ENCODE measurements at places on chromosomes 11 and 22. TPM values are rescaled to one million over a fixed set of nuclear protein-coding genes. Genes with fewer than 3 reads are reported as not detected.

The SPINDOC gene
- 29.3 TPM for total RNA-seq

The TBX1 gene
- not detected for total RNA-seq

DNA sequence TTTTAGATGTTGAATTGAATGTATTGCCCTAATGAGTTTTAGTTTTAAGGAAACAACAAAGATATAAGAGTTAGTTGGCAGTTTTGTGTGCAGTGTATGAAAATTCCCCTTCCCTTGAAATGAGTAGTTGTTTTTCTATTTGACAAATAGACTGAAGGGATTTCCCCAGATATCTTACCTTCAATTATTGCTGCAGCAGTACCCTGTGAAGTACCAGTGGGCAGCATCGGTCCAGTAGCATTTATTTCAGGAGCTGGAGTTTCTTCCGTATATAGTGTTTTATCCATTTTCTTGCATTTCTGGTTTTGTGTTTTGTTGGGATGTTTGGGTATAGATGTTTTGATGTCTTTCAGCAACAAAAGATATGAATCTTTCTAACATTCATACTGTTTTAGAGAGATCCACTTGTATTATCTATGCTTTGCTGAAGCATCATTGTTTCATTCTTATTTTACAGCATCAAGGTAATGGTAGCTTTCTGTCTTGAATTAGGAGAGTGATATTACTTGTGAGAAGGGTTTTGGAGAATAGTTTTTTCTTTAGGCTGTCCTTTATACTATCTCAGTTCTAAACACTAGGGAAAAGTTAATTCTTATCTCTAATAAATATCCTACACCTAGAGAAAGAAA is 7.4 kb downstream of the KMT2A start:
- peaks cover 96% of the 10 kb centered on the region for H3K4me1 ChIP-seq
- H3K4me3 ChIP-seq, result peak overlapping the region; percentile 53
- no peaks in the 10 kb centered on the region for H3K27me3 ChIP-seq
- peak; percentile 35 for DNase-seq
- H3K27ac ChIP-seq, result peak overlapping the region; percentile 82

- H3K27ac ChIP-seq, result no peak overlapping the region
- DNase-seq, result no peak
- H3K36me3 ChIP-seq, result no peaks in the 10 kb centered on the region
- H3K4me3 ChIP-seq, result no peak overlapping the region
Observed at GRCh38 chr22:43658823-43659222, 153.3 kb downstream of the EFCAB6 start.

The THY1 gene
- total RNA-seq, result 6.9 TPM

- peaks cover 16% of the 10 kb centered on the region for H3K36me3 ChIP-seq
- no peak overlapping the region for H3K4me3 ChIP-seq
- no peak for DNase-seq
- H3K27me3 ChIP-seq, result no peaks in the 10 kb centered on the region
- H3K27ac ChIP-seq, result no peak overlapping the region
Observed at GRCh38 chr11:73413256-73413655, 37.1 kb downstream of the RELT start.

The NRXN2 gene
- 0.41 TPM for total RNA-seq

- H3K27me3 ChIP-seq, result no peaks in the 10 kb centered on the region
- peaks cover 21% of the 10 kb centered on the region for H3K4me1 ChIP-seq
- no peak overlapping the region for H3K4me3 ChIP-seq
Observed at GRCh38 chr22:24290459-24290858, 19.8 kb downstream of the SPECC1L start.

The TMEM121B gene
- total RNA-seq, result 0.10 TPM

GRCh38 chr11:77140231-77140851 is 12.3 kb downstream of the MYO7A start:
- H3K27ac ChIP-seq, result no peak overlapping the region
- no peaks in the 10 kb centered on the region for H3K4me1 ChIP-seq
- H3K27me3 ChIP-seq, result peaks cover 14% of the 10 kb centered on the region
- DNase-seq, result no peak
- H3K36me3 ChIP-seq, result no peaks in the 10 kb centered on the region

GRCh38 chr11:69375316-69376154 is 81.6 kb downstream of the MYEOV start:
- no peak overlapping the region for H3K4me3 ChIP-seq
- DNase-seq, result no peak
- H3K27me3 ChIP-seq, result no peaks in the 10 kb centered on the region
- H3K27ac ChIP-seq, result no peak overlapping the region
- no peaks in the 10 kb centered on the region for H3K36me3 ChIP-seq

DNA sequence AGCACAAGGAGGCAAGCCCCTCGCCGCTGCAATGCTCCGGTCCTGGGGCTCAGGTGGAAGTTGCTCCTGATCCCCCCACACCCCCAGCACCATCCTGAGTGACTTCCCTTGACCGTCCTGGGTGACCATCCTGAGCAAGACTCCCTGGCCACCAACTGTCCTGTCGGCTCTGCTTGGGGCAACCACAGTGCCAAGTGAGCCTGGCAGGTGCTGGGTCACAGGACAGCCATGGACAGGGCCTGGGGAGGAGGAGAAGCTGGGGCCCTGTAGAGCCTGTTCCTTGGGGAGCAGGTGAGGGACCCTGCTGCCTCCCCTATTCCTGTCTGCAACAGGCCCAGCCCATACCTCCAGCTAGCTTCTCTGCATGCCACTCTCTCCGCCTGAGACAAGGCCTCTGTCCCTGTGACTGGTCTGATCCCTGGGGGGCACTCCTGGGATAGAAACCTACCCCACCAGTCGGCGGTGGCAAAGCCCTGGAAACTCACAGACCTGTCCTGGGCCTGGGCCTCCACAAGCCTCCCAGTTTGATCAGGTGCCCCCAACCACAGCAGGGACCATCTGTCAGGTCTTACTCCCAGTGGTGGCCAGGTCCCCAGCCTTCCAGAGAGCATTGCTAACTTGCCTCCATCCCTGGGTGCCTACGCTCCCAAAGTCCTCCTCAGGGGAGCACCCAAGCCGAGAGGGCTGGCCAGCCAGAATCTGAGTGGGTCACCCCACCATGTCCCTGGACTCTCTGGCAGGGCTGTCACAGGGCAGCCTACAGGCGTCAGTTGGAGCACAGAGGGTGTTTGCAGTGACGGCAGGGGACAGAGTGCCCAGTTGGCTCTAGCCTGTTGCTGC is 68.7 kb upstream of the WNT7B start:
- peak overlapping the region; percentile 66 for H3K4me3 ChIP-seq
- no peaks in the 10 kb centered on the region for H3K36me3 ChIP-seq
- no peaks in the 10 kb centered on the region for H3K27me3 ChIP-seq
- peak overlapping the region; percentile 28 for H3K27ac ChIP-seq
- H3K4me1 ChIP-seq, result peaks cover 18% of the 10 kb centered on the region

The MS4A10 gene
- not detected for total RNA-seq

- peaks cover 60% of the 10 kb centered on the region for H3K36me3 ChIP-seq
- no peak for DNase-seq
- no peak overlapping the region for H3K27ac ChIP-seq
- peaks cover 89% of the 10 kb centered on the region for H3K4me1 ChIP-seq
- H3K4me3 ChIP-seq, result no peak overlapping the region
- H3K27me3 ChIP-seq, result no peaks in the 10 kb centered on the region
Observed at GRCh38 chr11:88327061-88327460, 10.5 kb downstream of the CTSC start.

DNA sequence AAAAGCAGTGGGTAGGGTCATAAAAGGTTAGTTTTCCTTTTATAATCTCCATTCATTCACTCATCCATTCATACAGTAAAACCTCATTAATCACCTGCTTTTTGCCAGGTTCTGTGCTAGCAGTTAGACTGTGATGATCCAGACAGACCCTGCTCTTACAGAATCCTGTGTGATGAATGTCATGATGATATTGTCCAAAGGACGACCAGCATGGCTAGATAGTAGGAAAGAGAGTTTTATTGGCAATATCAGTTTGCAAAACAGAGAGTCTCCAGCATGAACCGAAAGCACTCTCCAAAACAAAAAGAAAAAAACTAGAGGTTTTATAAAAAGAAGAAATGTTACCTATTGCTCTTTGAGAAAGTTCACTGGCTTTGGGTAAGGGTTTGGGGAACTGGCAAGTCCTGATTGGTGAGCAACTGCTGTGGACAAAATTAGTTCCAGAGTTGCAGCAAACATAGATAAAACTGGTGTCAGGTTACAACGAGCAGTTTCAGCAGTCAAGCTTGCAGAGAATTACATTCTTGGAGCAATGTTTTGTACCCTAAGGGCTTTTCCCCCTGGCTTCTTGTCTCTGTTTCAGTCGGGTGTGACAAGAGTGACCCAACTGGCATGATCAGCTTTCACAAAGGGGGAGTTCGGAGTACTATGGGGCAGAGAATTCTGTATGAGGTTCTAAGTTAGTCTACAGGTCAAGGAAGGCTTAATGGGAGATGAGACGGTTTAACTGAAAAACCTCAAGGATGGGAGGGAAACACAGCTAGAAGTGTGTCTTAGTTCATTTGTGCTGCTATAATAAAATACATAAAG is 58.3 kb downstream of the HSD17B12 start:
- peaks cover 4% of the 10 kb centered on the region for H3K4me1 ChIP-seq
- no peak overlapping the region for H3K27ac ChIP-seq
- no peak for DNase-seq
- H3K36me3 ChIP-seq, result peaks cover 42% of the 10 kb centered on the region

The RBFOX2 gene
- 4.6 TPM for total RNA-seq

The C11orf52 gene
- not detected for total RNA-seq

GRCh38 chr11:10561043-10561818 is 7.2 kb downstream of the LYVE1 start:
- H3K4me3 ChIP-seq, result no peak overlapping the region
- no peak overlapping the region for H3K27ac ChIP-seq
- H3K36me3 ChIP-seq, result no peaks in the 10 kb centered on the region
- no peak for DNase-seq
- no peaks in the 10 kb centered on the region for H3K4me1 ChIP-seq
- H3K27me3 ChIP-seq, result no peaks in the 10 kb centered on the region

The MRPL21 gene
- 86.0 TPM for total RNA-seq

DNA sequence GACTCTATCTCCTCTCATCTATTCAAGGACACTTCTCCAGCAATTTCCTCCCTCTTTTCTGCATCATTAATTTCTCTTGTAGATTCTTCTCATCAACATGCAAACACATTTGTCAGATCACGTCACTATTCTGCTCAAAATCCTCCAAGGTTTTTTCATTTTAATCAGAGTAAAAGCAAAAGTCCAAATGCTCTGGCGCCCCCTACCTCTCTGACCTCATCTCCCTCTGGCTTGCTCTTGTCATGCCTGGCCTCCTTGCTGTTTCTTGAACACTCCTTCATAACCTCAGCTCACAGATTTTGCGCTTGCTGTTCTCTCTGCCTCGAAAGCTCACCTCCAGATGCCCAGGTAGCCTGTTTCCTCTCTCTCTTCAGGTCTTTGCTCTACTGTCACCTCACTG is 22.4 kb downstream of the RTCB start:
- peaks cover 40% of the 10 kb centered on the region for H3K36me3 ChIP-seq
- H3K27ac ChIP-seq, result no peak overlapping the region
- peak; percentile 25 for DNase-seq
- H3K4me1 ChIP-seq, result no peaks in the 10 kb centered on the region
- H3K27me3 ChIP-seq, result no peaks in the 10 kb centered on the region
- H3K4me3 ChIP-seq, result no peak overlapping the region

- H3K4me3 ChIP-seq, result no peak overlapping the region
- DNase-seq, result no peak
- H3K36me3 ChIP-seq, result no peaks in the 10 kb centered on the region
Observed at GRCh38 chr11:109641549-109641948, 219.6 kb downstream of the C11orf87 start.

- H3K36me3 ChIP-seq, result peaks cover 6% of the 10 kb centered on the region
- no peak for DNase-seq
- no peak overlapping the region for H3K27ac ChIP-seq
Observed at GRCh38 chr22:47155131-47155885, 392.9 kb downstream of the TBC1D22A start.

The APLP2 gene
- total RNA-seq, result 49.2 TPM

The C1QTNF5 gene
- not detected for total RNA-seq

GRCh38 chr11:3738241-3738640 is 59.1 kb downstream of the NUP98 start:
- H3K27me3 ChIP-seq, result no peaks in the 10 kb centered on the region
- no peak overlapping the region for H3K27ac ChIP-seq

GRCh38 chr11:124635932-124636331 is 13.3 kb downstream of the TBRG1 start:
- no peak overlapping the region for H3K27ac ChIP-seq
- no peaks in the 10 kb centered on the region for H3K27me3 ChIP-seq
- H3K4me1 ChIP-seq, result no peaks in the 10 kb centered on the region

The HORMAD2 gene
- not detected for total RNA-seq

The OR10A3 gene
- not detected for total RNA-seq

The MOGAT2 gene
- not detected for total RNA-seq

The SPI1 gene
- total RNA-seq, result not detected

DNA sequence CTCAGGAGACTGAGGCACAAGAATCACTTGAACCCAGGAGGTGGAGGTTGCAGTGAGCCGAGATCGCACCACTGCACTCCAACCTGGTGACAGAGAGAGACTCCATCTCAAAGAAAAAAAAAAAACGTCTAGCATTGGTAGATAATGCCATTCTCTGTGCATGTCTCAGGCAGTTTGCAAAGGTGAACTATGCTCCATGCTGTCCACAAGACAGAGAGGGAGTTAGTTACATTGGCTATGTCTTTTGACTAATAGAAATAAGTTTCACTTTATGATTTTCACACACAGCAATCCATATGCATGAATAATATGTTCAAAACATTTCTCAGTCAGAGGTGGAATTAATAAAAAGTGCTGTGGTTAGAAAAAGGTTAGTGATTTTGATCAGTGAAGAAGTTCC is 591.4 kb downstream of the ETS1 start:
- no peaks in the 10 kb centered on the region for H3K36me3 ChIP-seq
- H3K4me1 ChIP-seq, result no peaks in the 10 kb centered on the region
- no peak overlapping the region for H3K4me3 ChIP-seq
- H3K27me3 ChIP-seq, result peaks cover 3% of the 10 kb centered on the region
- H3K27ac ChIP-seq, result no peak overlapping the region

The WBP2NL gene
- 1.5 TPM for total RNA-seq

The SHISAL1 gene
- total RNA-seq, result not detected

All from activated CD4-positive, alpha-beta memory T cell treated with anti-CD3 and anti-CD28 coated beads for 36 hours (primary cell).